ENCODE measurements at places on chromosomes 3 and 15.

DNA sequence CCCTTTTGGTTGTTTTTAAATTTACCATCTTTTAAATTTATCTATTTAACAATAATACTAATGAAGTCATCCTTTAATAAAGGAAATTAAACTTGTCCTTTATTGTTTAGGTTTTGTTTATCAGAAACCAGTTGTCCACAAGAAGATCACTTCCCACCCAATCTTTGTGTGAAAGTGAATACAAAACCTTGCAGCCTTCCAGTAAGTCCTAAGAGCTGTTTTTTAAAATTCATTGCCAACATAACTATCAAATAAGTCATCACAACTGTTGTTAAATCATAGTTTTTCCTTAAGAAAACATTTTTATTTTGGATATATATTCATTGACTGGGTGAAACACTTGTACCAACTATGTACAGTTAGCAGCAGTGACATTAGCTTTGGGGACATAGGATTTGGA, 59.4 kb downstream of the CALML4 start:
- no peak for DNase-seq

DNA sequence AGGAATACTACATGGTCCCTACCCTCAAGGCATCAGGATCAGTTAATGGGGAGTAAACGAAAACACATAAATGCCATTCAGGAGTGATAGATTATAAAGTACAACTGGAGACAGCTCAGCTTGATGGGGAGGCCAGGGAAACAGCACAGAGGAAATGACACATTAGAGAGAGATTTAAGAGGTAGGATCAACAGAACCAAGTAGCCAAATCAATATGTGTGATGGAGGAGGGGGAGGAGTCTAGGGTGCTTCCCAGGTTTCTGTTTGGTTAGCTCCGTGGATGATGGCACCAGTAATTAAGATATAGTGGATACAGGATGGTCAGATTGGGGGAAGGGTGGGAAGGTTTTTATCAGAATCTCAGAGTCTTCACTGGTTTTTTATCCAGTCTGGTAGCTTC, 229.5 kb upstream of the ROPN1 start:
- DNase-seq, result peak; percentile 81

DNA sequence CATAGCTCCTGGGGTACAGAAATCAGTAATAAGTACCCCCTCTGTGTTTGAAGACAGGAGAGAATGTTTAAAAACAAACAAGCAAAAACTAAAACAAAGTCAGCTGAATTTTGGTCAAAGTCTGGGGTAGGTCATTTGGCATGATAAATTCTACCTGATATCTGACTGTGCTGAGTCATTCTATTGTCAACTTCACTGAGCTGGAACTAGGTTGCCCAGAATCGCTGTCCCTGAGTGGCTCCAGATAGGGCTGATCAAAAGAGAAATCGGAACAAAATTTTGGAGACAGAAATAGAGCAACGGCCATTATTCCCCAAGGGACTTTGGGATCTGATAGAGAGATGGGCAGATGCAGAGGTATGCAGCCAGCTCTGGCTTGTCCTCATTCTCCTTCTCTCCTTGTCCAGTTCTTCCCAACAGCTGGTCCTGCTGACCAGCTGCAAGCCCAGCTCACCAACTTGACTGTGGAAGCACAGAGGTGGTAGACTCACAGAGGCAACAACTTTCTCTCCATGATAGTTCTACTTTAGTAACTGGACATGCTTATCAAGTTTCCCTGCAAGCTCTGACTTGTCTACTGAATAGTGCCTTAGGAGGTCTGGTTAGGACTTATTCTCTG, 57.3 kb upstream of the MYRIP start:
- no peak for DNase-seq

DNA sequence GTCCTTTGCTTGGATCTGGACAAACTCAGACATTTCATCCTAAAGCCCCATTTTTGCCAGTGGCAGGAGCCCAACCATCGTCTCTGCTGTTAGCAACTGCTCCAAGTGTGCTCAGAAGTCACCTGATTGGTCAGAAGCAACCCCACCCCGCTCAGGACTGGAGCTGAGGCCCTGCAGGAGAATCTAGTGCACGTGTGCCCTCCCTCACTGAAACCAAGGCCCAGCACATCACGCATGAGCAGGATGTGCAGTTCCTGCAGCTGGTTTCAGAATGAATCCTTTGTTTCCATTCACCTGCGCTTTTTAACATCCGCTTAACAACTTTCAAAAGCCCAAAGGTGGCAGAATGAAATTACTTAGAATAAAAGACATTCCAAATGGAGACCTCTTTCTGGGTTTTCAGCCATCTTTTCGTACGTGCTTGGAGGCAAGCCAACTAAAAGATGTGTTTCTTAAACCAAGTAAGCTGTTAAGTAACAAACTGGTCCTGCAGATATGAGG, 81.2 kb downstream of the SRGAP3 start:
- no peak for DNase-seq

GRCh38 chr3:18098960-18099587, 326.1 kb downstream of the SATB1 start:
- no peak for DNase-seq

DNA sequence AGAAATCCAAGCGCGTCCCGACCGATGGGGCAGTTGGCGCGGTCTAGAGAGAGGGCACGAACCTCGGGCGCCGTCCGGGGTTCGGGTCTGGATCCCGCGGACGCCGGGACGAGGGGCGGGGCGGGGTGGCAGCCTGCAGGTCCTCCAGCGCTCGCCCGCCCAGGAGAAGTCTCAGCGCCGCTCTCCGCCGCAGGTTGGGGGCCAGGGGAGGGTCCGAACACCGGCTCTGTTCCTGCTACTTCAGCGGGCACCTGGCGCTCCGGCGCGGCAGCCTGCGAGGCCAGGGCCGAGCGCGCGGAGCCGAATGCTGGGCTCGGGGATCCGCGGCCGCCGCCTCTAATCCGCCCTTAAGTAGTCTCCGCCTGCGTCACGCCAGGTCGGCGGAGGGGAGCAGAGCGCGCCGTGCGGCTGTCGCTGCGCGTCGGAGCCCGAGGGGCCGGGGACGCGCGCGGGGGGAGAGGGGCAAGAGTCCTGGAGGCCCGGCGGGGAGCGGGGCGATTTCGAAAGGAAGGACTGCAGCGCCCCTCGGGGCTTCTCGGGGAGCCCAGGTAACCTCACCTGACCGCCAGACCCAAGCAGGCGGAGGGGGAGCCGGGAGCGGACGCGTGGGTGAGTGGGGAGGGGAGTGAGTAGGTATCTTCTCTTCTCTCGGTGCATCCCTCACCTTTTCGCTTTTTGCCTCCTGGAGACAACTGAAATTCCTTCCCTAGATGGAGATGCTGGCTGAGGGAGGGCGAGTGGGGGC, at the start of gene GJD2:
Gene GJD2 (minus strand): TSS at position 325 of the 745 bp plus-strand sequence. CDS start 510 bp downstream, outside the sequence.
- DNase-seq, result no peak

- DNase-seq, result no peak
Measured at GRCh38 chr15:99238849-99239248, 10.5 kb downstream of the TTC23 start.

DNA sequence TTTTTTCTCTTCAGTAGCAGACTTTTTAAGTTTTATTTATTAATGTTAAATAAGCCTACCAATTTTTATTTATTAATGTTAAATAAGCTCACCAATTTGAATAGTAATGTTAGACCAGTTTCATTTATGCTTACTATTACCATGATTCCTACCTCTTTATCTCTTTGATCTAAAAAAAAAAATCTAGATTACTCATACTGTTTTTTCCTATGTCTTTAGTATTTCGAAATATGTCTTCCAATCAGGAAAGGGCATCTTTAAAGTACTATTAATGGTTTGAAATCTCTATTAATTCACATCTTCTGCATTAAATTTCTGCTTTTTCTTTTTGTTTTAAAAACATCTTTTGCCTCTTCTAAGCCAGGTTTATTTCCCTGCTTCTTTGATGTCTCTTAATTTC, 27.5 kb upstream of the MAPKBP1 start:
- no peak for DNase-seq

DNA sequence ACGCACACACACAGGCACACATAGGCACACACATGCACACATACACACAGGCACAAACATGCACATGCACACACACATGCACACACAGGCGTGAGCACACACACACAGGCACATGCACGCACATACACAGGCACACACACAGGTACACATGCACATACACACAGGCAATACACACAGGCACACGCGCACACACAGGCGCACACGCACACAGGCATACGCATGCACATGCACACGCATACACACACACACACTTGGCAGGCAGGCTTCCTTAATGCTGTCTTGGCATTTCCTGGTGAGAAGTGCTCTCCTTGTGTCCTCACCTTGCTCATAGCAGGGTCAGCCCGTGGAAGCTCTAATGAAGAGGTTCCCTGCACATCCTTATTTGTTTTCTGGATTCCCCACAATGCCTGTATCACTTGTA, 8.4 kb upstream of the SLCO2A1 start:
- no peak for DNase-seq

- DNase-seq, result no peak
Measured at GRCh38 chr3:31472479-31473390, 60.0 kb upstream of the STT3B start.

DNA sequence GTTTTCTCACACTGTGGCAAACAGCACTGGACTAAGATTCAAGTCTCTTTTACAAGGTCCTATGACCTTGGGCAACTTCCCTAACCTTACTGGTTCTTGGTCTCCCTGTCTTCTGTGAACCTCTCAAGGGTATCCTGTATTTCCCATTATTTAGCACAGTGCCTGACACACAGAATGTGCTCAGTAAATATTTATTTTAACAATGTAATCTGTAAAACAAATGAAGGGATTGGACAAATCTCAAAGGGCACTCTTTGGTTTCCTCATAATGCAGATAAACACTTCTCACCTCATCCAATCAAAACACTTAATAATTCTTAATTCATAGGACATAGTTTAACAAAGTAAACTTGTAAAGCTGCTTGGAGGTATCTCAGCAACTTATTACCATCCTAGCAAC, 12.8 kb downstream of the NUDT16 start:
- no peak for DNase-seq

DNA sequence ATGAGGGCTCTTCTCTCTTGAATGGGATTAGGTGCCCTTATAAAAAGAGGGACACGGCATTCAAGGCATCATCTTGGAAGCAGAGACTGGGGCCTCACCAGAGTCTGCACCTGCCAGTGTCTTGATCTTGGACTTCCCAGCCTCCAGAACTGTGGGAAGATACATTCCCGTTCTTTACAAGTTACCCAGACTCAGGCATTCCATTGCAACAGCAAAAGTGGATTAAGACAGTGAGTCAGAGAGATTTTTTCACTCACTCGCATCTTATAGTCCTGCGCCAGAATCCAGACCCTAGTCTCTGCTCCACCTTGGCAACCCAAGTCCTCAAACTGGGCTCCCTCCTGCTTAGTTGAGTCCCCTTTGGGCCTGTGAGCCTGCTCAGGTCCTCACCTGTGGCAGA, 2.7 kb downstream of the LCTL start:
- no peak for DNase-seq
